Cardiac fibroblast (primary cell): ENCODE measurements at places on chromosomes 12 and 14.

DNA sequence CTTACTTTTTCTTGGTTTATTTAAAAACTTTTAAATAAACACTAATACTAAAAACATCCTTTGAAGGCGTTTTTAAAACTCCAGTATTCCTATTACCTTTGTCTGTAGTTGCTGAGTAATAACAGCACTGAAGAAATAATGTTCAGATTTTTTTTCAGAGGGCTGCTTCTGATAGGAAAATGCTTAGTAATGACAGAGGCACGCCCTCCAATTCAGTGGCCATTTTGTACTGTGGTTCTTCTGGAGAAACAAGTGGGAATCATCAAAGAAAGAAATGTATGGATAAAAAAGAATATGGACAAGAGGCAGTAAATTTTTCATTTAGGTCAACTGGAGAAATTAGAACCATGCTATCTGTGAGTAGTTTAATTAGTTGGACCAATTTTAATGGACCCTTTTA, 13.6 kb downstream of the VEZT start:
- DNase-seq: peak; percentile 82

DNA sequence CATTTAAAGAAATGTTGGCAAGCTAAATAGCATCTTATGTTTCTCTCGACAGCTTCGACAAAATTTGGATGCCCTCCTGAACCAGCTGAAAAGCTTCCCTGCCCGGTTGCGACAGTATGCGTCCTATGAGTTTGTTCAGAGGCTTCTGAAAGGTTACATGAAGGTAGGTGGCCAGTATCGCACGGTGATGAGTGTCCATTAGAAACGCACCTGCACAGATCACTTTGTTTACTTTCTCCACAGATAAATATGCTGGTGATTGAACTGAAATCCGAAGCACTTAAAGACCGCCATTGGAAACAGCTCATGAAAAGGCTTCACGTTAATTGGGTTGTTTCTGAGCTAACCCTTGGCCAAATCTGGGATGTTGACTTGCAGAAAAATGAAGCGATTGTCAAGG, 36.5 kb downstream of the DYNC1H1 start:
- DNase-seq: no peak

DNA sequence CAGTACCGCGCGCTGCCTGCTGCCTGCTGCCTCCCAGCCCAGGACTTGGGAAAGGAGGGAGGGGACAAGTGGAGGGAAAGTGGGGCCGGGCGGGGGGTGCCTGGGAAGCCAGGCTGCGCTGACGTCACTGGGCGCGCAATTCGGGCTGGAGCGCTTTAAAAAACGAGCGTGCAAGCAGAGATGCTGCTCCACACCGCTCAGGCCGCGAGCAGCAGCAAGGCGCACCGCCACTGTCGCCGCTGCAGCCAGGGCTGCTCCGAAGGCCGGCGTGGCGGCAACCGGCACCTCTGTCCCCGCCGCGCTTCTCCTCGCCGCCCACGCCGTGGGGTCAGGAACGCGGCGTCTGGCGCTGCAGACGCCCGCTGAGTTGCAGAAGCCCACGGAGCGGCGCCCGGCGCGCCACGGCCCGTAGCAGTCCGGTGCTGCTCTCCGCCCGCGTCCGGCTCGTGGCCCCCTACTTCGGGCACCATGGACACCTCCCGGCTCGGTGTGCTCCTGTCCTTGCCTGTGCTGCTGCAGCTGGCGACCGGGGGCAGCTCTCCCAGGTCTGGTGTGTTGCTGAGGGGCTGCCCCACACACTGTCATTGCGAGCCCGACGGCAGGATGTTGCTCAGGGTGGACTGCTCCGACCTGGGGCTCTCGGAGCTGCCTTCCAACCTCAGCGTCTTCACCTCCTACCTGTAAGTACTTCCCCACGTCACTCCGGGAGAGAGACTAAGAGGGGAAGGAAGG, at the start of gene LGR5:
Gene LGR5 (plus strand): TSS at position 186 of the 732 bp plus-strand sequence. CDS start 283 bp downstream, at position 469.
- DNase-seq: peak; percentile 25

GRCh38 chr12:6538420-6539313, 4.3 kb downstream of the GAPDH start:
- peak; percentile 51 for DNase-seq

DNA sequence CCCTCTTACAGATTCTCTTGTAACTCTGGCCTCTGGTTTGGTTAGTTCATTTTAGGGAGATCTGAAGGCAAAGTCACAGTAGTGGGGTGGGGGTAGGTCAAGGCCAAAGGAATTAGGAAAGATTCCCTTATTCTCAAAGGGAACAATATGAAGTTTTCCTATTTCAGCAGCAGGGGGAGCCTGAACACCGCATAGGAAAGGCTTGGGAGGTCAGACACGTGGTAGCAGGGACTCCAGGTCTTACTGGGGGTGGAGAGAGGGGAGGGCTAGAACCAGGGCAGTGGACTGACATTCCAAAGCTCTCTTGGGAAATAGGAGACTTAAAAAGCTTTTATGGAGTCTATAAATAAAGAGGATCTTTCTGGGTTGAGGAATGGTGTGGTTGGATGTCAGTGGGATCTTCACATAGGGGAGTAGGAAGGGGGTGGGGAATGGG, 1.3 kb downstream of the ZC3H10 start:
- peak; percentile 97 for DNase-seq

GRCh38 chr14:101480747-101481530, 80.4 kb upstream of the DIO3 start:
- DNase-seq: peak; percentile 16

- DNase-seq: no peak
These were observed 11.2 kb downstream of the PDE6H start for GRCh38 chr12:14984036-14984435.

DNA sequence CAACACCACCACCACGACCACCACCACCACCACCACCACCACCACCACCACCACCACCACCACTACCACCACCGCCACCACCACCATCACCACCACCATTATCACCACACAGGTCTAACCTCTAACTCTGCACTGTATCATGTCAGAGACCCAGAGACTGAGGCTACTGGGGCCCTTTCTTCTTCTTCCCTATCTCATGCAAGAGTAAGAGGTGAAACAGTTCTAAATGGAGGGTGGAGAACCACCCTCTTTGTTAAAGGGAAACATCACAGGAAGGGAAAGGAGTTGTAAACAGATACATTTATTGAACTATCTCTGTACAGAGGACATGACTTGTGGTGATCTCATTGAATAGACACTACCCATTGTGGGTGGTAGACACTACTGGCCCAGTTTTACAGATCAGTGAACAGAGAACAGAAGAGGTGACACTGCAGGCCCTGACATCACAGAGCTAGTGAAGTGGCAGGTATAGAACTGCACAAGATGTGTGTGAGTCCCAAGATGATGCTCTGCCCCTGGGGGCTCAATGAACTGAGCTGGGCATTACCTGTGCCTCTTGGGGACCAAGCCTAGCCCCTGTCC, 91.6 kb downstream of the FOXN3 start:
- DNase-seq: no peak

- DNase-seq: no peak
These were observed 6.1 kb upstream of the CD9 start for GRCh38 chr12:6193853-6194815.

DNA sequence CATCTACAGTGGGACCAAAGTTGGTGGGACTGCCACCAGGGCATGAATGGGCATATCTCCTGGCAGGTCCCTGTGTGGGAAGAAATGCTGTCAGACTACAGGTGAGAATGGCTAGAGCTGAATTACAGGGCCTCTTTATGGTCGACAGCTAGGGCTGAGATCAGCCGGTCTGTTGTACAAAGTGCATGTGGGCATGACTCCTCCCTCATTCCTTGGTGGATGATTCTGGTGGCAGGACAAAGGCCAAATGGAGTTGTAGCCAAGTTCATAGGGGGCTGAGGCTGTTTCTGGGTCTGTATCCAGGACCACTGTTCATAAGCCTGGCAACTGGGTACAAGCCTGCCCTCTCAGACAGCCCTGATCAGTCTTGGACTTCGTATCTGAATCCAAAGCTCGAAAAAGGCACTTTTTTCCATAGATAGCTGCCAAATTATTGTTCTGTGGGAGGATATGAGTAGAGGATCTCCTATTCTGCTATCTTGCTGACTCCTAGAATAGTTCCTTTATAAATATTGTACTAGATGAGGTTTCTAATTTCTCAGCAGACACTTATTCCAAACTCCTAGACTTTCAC, 460.8 kb downstream of the TMEM117 start:
- DNase-seq: no peak

GRCh38 chr12:126051611-126052107, 986.4 kb downstream of the AACS start:
- peak; percentile 88 for DNase-seq

GRCh38 chr14:34684578-34684977, 29.8 kb downstream of the CFL2 start:
- DNase-seq: peak; percentile 24

- no peak for DNase-seq
These were observed 34.0 kb downstream of the JDP2 start for GRCh38 chr14:75461755-75462349.

GRCh38 chr14:45246691-45247090, 6.3 kb downstream of the MIS18BP1 start:
- no peak for DNase-seq

GRCh38 chr12:104969343-104969742, 11.3 kb upstream of the SLC41A2 start:
- no peak for DNase-seq

GRCh38 chr14:69432364-69432763, 33.9 kb downstream of the SLC39A9 start:
- DNase-seq: peak; percentile 12

DNA sequence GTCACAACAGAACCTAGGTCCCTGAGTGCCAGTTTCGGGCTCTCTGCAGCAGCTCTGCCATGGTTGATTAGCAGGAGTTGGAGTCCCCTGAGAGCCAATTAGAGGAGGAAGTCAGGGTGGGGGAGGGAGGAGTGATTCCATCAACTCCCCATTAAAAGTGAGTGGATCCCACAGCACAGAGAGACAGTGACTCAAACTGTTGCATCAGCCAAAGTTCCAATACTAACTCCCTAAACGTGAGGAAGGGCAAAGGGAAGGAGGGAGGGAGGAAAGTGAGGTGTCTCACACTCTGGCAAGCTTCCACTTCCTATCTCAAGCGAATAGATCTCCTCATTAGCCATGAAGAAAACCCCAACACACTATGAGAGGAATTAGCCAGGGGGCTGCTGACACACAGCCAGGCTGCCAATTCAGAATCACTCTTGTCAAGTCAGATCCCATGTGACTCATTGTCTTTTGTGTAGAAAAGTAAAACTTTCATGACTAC, 23.6 kb downstream of the OR11H4 start:
- DNase-seq: peak; percentile 53

DNA sequence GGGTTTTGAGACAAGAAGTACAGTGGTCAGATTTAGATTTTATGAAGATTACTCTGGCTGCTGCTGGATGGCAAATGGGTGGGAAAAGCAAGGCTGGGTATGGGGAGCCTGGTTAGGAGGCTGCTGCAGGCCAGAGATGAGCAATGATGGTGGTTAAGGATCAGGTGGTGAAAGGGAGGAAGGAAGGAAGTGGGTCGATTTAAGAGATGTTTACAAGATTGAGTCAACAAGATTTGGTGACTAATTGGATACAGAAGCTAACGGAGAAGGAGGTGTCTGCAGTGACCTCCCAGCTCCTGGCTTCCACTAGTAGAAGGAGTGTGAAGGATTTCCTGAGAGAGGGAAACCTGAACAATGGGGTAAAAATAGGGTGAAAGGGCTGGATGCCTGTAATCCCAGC, 18.7 kb downstream of the NOS1 start:
- DNase-seq: no peak
